AG20443 (cell line): ENCODE measurements at places on chromosomes 5 and 9.

DNA sequence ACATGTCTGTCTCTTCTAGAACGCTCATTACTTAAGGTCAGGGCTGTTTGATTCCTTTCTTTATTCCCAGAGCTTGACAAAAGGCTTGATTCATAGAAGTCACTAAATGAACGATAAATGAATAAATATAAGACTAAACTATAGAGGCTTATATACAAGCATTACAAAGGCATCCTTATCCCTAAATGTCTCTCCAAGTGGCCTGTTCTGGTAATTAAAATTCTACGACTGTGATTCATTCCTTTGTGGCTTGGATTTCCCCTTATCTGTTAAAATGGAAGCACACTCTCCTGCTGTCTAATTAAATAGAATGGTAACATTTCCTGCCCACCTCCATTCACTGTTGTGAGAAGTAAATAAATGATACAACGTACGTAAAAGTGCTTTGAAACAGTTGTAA lies 49.5 kb downstream of the C7 start:
- no peak for DNase-seq

DNA sequence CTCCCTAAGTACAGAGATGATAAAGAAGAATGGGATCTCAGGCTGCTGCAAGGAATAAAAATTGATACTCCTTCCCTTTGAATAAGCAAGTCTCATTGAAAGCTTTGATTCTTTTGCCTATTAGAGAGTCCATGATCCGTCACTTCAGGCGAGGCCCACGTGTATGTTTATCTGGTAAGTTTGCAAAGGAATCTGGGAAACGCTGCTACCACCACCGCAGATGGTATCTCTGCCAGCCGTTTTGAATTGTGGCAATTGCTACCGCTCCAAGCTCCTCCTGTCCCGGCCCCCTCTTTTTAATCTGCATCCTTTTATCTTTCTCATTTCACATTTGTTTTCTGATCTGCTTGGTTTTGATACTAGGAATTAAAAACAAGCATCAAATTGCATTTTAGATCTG lies 42.9 kb upstream of the GRIA1 start:
- DNase-seq: no peak

- DNase-seq: no peak
Observed at GRCh38 chr5:33161421-33161820, 279.3 kb upstream of the TARS1 start.

GRCh38 chr5:79962575-79963222 lies 28.4 kb downstream of the MTX3 start:
- DNase-seq: peak; percentile 49

- no peak for DNase-seq
Observed at GRCh38 chr5:83059341-83059740, 17.9 kb downstream of the TMEM167A start.

DNA sequence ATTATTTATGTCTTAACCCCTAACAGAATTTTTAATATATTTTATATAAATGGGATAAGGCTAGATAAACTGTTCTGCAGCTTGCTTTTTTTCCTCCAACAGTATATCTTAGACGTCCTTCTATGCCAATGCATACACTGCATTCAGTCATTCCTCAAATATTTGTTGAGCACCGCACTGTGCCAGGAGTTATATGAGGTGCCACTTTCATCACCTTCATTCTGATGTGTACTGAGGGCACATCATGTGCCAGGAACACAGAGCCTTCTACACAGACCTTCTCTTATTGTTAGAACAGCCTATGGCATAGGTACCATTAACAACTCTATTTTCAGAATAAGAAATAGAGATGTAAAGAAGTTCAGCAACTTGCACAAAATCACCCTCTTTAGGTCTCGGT lies 570.1 kb downstream of the CDK5RAP2 start:
- DNase-seq: no peak

GRCh38 chr5:105501315-105501714 lies 1938.7 kb upstream of the NUDT12 start:
- DNase-seq: no peak
